ENCODE measurements at places on chromosomes 6 and 20.

DNA sequence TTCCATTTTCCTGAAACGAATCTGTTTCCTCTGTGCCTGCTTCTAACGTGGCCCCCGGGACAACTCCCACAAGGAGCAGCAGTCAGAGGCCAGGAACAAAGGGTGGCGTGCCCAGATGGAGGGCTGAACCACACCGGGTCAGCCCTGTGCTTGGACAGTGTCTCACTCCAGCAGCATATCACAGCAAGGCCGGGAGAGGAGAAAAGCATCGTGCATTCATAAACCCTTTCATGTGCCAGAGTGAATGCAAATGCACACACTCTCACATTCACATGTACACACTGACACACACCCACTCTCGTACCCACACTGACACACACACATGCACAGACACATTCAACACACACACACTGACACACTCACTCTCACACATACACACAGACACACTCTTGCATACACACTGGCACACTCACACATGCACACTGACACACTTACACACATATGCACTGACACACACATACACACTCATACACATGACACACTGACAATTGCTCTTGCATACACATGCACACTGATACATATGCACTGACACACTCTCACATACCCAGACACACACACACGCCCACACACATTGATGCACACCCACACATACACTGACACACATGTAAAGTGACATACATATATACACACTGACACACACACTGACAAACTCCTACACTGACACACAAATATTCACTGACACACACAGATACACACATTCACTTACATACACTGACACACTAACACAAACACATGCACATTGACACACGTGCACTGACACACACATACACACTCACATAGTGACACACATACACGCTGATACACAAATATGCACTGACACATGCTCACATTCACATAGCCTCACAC, 237.0 kb downstream of the LRFN2 start:
- H3K4me1 ChIP-seq: no peaks in the 10 kb centered on the region
- peak; percentile 47 for DNase-seq
- no peaks in the 10 kb centered on the region for H3K36me3 ChIP-seq
- no peak overlapping the region for H3K27ac ChIP-seq

GRCh38 chr6:89217299-89217910, at the start of gene GABRR1:
Gene GABRR1 (minus strand): TSS chr6:89217358. CDS start chr6:89217322, 36 bp downstream.
- H3K4me3 ChIP-seq: no peak within 1 kb of the TSS
- no peak within 1 kb of the TSS for H3K27ac ChIP-seq
- H3K36me3 ChIP-seq: no peaks in the 10 kb centered on the region
- no peak for DNase-seq
- peaks cover 9% of the 10 kb centered on the region for H3K4me1 ChIP-seq
- no peaks in the 10 kb centered on the region for H3K27me3 ChIP-seq

DNA sequence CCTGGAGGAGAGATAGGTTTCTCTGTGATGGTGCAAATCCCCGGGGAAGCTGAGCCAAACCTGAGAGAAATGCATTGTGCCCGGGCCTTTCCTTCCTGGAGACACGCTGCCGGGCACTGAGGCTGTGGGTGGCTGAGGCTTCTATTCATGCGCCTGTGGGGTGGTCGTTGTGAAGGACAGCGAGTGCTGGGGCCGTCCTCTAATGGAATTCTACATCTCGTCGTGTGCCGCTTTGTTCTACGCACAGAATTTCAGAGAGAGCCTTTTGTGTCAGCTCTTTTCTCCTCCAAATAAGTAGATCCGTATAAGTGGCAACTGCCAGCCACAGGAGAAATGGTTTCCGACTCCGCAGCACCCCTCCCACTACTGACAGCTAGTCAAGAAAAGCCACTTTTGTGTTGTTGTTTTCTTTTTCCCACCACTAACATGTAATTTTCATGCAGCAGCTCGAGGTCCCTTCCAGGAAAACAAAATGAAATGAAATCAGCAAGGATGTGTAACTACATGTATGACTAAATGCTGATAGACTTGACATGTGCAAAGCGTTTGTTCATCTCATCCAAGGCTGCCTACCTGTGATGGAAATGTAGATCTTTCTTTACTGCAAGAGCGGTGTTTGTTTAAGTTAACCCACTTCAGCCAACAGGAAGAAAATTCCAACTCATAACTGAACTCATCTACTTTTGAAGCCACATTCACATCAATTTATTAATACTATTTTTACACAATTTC, 26.4 kb upstream of the PXDC1 start:
- no peaks in the 10 kb centered on the region for H3K36me3 ChIP-seq
- no peaks in the 10 kb centered on the region for H3K27me3 ChIP-seq
- H3K4me1 ChIP-seq: peaks cover 5% of the 10 kb centered on the region
- DNase-seq: no peak
- no peak overlapping the region for H3K4me3 ChIP-seq

DNA sequence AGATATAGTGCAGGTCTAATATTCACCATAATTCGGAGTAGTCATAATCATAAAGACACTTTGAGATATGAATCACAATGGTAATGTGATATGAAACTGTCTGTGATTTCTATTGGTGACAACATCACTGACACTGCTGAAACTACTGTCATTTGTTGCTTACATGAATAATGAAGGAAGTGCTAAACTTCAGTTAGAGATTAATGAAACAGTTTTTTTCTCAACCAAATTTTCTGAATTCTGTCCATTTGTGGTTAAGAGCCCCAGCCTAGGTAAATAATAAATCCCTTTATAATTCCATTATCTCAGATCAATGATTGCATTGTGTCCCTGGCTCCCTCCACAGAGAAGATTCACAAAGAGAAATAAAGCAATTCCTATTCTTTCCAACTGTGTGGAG, 122.6 kb downstream of the HIVEP2 start:
- no peaks in the 10 kb centered on the region for H3K36me3 ChIP-seq
- peaks cover 29% of the 10 kb centered on the region for H3K4me1 ChIP-seq
- H3K4me3 ChIP-seq: no peak overlapping the region
- no peak overlapping the region for H3K27ac ChIP-seq
- DNase-seq: no peak
- H3K27me3 ChIP-seq: no peaks in the 10 kb centered on the region

- H3K4me3 ChIP-seq: no peak overlapping the region
- H3K27me3 ChIP-seq: no peaks in the 10 kb centered on the region
- no peak overlapping the region for H3K27ac ChIP-seq
- no peaks in the 10 kb centered on the region for H3K36me3 ChIP-seq
- no peaks in the 10 kb centered on the region for H3K4me1 ChIP-seq
- DNase-seq: no peak
Measured at GRCh38 chr6:111922454-111923297, 49.4 kb upstream of the FYN start.

DNA sequence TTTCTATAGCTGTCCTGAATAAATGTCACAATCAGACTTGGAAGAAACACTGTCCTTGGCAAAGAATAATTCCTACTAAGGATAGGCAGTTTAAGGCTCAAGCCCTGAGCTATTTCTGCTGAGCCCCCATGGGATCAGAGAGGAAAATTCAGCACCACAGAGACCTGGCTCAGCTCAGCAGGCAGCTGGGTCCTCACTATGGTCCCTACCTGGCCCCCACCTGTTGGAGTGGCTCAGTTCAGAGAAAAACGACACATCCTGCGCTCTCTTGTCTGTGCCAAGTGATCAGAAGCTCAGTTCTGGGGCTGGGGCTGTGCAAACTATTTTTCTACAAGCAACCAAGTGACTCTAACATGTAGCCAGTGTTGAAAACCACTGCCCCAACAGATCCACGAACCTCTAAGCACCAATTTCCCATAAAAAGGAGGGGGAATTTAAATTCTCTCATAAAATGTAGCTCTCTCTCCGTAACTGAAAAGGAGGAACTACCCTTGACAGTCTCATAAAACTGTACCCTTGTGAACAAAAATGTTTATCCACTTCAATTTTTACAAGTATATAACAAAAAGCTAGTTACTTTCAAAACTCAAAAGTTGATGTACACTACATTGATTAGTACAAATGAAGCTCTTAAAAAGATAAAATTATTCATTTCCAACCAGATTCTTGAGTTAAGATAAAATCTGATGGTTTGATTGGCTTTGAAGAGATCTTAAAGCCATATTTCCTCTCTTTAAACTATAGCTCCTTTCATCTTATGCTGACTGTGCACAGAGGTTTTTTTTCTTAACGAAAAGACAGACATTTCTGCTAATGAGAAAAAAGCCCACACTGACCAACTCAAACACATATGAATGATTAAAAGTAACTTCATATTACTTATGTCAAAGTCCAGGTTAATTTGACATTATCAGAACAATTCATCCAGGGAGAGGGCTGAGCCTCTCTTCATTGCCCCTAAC, 52.0 kb downstream of the KIF13A start:
- no peaks in the 10 kb centered on the region for H3K27me3 ChIP-seq
- H3K4me1 ChIP-seq: peaks cover 55% of the 10 kb centered on the region
- H3K36me3 ChIP-seq: no peaks in the 10 kb centered on the region
- DNase-seq: no peak
- H3K4me3 ChIP-seq: no peak overlapping the region
- peak overlapping the region; percentile 62 for H3K27ac ChIP-seq

DNA sequence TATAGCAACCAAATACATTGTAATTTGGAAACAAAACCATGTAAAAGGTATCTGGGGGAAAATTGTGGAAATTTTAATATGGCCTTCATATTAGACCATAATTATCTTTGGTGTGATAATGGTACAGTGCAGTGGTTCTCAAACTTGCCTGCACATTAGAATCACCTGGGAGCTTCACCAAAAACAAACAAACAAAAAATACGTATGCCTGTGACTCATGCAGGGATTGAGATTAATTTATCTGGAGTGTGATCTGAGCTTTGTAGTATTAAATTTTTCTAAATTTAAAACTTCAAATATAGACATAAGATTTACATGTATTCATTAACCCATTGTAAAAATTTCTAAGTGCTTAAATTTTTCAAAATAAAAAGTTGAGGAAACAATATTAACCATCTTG, 31.5 kb downstream of the ARHGAP18 start:
- no peaks in the 10 kb centered on the region for H3K36me3 ChIP-seq
- no peaks in the 10 kb centered on the region for H3K27me3 ChIP-seq
- peak overlapping the region; percentile 82 for H3K27ac ChIP-seq
- DNase-seq: no peak

- H3K4me1 ChIP-seq: no peaks in the 10 kb centered on the region
- H3K4me3 ChIP-seq: no peak overlapping the region
- H3K27me3 ChIP-seq: no peaks in the 10 kb centered on the region
- H3K36me3 ChIP-seq: no peaks in the 10 kb centered on the region
Measured at GRCh38 chr6:122709922-122710512, 69.5 kb upstream of the FABP7 start.

DNA sequence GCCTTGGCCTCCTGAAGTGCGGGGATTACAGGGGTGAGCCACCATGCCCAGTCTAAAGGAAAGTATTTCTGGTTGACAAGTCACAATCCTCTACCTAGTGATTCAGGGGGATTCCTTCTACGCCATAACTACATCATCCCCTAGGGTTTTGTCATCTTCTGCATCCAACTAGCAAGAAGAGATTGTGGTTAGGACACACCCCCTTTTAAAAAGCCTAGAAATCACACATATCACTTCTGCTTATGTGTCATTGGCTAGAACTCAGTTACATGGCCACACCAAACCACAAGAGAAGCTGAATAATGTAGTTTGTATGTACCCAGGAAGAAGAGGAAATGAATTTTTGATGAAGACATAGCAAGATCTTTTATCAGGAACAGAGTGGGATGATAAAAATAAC, 14.7 kb upstream of the CHD6 start:
- no peaks in the 10 kb centered on the region for H3K36me3 ChIP-seq
- H3K27me3 ChIP-seq: no peaks in the 10 kb centered on the region
- H3K4me3 ChIP-seq: no peak overlapping the region
- no peak for DNase-seq
- no peak overlapping the region for H3K27ac ChIP-seq

GRCh38 chr6:27791182-27791943, 120.8 kb downstream of the OR2B2 start:
- no peak for DNase-seq
- no peaks in the 10 kb centered on the region for H3K27me3 ChIP-seq
- peak overlapping the region; percentile 14 for H3K27ac ChIP-seq
- H3K4me1 ChIP-seq: peaks cover 8% of the 10 kb centered on the region

DNA sequence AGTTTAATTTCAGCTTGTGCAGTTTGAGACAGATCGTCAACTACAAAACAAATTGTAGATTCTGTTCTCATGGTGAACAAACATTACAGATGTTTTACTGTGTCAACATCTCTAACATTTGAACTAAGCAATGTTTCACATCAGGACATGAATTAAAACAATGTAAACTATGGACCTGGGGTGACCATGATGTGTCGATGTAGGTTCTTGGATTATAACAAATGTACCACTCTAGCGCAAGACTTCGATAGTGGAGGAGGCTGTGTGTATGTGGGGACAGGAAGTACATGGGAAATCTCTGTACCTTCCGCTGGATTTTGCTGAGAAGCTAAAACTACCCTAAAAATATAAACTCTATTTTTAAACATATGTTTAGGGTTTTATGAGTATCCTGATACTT, 17.1 kb downstream of the HIVEP2 start:
- no peak for DNase-seq
- H3K4me3 ChIP-seq: no peak overlapping the region
- H3K27ac ChIP-seq: peak overlapping the region; percentile 91
- no peaks in the 10 kb centered on the region for H3K27me3 ChIP-seq
- peaks cover 27% of the 10 kb centered on the region for H3K4me1 ChIP-seq

GRCh38 chr6:132612449-132613108, 11.5 kb downstream of the TAAR2 start:
- H3K4me1 ChIP-seq: no peaks in the 10 kb centered on the region
- no peak overlapping the region for H3K4me3 ChIP-seq
- no peaks in the 10 kb centered on the region for H3K27me3 ChIP-seq
- no peaks in the 10 kb centered on the region for H3K36me3 ChIP-seq
- H3K27ac ChIP-seq: no peak overlapping the region

GRCh38 chr6:87729965-87730719, 28.1 kb upstream of the AKIRIN2 start:
- peaks cover 28% of the 10 kb centered on the region for H3K4me1 ChIP-seq
- H3K36me3 ChIP-seq: no peaks in the 10 kb centered on the region
- H3K27ac ChIP-seq: no peak overlapping the region
- no peak for DNase-seq

DNA sequence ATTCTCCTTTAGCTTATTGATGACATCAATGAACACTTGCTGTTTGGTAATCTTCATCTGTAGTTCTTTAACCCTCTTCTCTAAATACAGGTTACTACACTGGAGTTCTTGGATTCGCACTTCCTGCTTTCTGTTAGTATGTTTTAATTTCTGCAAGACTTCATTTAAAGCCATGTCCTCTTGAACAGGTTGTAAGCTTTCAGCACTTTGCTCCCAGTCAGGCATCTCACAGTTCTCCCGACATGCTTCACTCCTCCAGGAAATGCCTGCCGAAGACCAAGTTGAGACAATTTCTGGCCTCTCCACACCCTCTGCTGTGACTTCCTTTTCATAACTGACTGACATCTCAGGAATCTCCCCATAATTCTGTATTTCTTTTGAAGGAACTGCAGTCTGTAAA, 15.8 kb downstream of the CAGE1 start:
- H3K4me3 ChIP-seq: no peak overlapping the region
- H3K36me3 ChIP-seq: no peaks in the 10 kb centered on the region
- H3K27ac ChIP-seq: no peak overlapping the region
- no peaks in the 10 kb centered on the region for H3K27me3 ChIP-seq
- DNase-seq: no peak
- no peaks in the 10 kb centered on the region for H3K4me1 ChIP-seq
